Mesenteric fat pad (tissue), 1 donor: ENCODE measurements at places on chromosomes 7 and 10. TPM values are rescaled to one million over a fixed set of nuclear protein-coding genes. Genes with fewer than 3 reads are reported as not detected.

- DNase-seq, result no peak
Observed at GRCh38 chr7:101096331-101096956, 11.2 kb downstream of the TRIM56 start.

GRCh38 chr7:95342642-95343307 is 18.4 kb upstream of the PON1 start:
- no peak for DNase-seq

GRCh38 chr7:138814816-138815332 is 16.9 kb upstream of the ATP6V0A4 start:
- no peak for DNase-seq

DNA sequence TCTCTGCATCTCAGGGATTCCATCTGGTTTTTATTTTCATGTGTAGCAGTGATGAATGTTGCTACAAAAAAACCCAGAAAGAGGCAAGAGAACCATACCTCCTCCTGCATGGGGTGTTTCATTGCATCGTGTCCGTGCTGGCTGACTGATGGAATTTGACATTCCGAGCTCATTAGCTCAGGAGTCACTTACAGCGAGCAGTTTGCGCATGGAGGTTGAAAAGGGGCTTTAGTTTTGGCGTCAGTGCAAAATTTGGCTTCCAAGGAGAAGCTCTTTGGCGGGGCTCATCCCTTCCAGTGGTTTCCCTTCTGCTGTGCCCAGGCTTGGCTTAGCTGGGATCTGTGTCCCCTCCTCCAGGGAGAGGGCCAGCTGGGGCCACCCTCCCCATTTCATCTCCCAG is 25.8 kb downstream of the EMX2 start:
- DNase-seq, result no peak

DNA sequence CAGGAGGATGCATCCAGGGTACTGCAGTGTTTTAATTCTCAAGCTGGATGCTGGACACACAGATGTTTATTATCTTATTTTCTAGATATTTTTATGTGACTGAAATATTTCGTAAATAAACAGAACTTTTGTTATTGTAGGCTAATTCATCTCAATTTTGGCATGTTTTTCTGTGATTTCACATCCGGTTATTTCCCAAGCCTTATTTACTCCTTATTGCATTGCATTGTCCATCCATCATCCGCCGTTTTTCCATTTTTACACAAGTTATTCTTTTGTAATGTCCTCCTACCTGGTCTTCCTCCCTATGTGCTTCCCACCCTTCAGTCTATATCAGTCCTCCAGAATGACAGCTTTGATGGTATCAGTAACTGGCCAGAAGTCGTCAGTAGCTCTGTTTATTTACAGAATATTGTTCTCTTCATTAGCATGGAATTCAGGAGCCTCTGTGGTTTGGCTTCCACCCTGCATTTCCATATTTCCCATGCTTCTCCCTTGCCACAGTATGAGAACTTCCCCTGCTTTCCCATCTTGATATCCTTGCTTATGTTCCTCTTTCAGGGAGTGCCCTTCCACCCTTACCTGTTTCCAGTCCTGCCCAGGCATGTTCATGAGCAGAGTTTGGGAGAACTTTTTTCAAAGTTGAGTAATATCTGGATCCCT is 16.1 kb downstream of the GNAI1 start:
- no peak for DNase-seq

DNA sequence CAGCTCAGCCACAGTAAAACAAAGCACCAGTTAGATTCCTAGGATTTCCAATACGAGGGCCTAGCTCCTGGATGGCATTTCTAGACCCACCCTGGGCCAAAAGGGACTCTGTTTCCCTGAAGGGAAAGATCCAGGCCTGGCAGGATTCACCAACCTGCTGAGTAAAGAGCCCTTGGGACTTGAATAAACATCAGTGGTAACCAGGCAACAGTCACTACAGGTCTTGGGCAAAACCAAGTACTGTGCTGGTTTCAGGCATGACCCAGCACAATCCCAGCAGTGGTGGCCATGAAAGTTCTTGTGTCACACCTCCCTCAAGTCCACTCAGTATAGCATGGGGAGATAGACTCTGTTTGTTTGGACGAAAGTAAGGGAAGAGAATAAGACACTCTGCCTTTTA is 31.0 kb upstream of the STARD3NL start:
- no peak for DNase-seq

GRCh38 chr7:150986099-150986512 is 4.7 kb upstream of the NOS3 start:
- no peak for DNase-seq

- no peak for DNase-seq
Observed at GRCh38 chr7:25642849-25643248, 414.6 kb upstream of the NPVF start.

CAMK2B gene
- total RNA-seq, result 1.2 TPM

LIPJ gene
- not detected for total RNA-seq

CPXM2 gene
- 17.9 TPM for total RNA-seq

OIT3 gene
- total RNA-seq, result not detected

GIMAP5 gene
- total RNA-seq, result 26.6 TPM
